ENCODE measurements at places on chromosomes 3 and 15.

DNA sequence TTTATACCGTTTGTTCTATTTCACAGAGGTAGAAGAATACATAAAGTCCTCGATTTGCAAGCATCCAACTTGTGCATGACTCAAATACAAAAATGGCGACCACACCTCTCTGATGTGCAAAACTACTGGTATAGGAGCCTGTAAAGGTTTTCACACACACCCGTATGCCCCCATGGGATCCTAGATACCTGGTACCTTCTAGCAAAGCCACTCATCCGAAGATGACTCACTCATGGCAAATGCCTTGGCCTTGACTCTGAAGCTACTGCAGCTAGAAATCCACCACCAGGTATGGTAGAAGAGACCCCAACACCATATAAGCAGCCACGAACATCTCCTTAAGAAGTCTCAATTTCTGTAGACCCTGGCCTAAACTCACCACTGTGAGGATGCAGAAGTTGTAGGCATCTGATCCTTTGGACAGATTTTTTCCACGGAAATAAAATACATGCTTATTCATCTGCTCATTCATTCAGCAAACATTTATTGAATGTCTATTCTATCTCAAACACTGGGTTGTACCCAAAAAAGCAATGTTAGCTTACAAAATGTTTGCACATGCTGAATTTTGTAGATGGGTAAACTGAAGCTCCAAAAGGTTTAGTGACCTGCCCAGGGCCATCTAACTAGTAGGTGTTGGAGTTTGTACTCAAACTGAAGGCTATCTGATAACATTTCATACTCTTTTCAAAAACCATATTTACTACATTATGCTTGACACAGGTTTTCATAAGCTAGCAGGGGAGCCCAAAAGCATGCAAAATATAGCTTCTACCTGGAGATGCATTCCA is 158.8 kb downstream of the RORA start:
- DNase-seq = no peak

DNA sequence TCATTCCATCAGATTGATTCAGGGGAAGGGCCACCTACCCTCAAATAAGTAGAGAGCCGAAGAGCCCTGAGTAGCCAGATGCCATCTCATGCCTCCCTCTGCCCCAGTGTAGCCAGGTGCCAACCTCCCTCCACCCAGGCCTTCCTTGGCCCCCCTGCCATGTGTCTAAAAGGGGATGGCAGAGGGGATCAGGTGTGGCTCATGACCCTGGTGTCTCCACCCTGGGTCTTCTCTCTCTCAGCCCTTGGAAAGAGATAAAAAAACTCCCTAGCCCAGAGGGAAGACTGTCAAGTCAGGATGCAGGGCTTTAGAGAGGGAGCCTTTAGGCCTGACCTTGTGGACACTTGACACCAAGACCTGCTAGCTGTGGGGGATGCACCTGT is 5.2 kb downstream of the GRM2 start:
- DNase-seq = no peak

- DNase-seq = no peak
These were observed 370.1 kb upstream of the ONECUT1 start for GRCh38 chr15:53160092-53160704.

GRCh38 chr3:150345021-150345538 is 63.0 kb upstream of the TSC22D2 start:
- no peak for DNase-seq

DNA sequence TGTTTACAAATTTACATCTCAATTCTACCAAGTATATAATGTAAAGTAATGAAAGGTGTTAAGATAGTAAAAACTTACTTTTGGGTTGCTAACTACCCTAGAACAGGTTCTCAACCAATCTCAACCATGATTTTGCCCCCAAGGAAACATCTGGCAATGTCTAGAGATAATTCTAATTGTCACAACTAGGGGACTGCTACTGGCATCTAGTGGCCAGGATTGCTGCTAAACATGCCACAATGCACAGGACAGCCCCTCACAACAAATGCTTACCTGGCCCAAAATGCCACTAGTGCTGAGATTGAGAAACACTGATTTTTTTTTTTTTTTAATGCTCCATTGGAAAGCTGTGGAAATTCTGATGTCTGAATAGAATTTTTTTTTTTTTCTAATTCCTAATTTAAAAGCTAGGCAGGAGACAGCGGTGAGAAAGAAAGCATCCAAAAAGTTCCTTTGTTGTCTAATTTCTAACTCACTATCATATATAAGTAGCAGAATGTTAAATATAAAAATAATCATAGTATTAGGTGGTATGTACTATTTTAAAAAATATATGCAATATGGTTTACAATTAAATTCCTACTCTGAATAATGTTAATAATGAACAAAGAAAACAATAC is 81.5 kb downstream of the TJP1 start:
- DNase-seq = no peak

GRCh38 chr3:150303768-150304167 is 104.3 kb upstream of the TSC22D2 start:
- no peak for DNase-seq

DNA sequence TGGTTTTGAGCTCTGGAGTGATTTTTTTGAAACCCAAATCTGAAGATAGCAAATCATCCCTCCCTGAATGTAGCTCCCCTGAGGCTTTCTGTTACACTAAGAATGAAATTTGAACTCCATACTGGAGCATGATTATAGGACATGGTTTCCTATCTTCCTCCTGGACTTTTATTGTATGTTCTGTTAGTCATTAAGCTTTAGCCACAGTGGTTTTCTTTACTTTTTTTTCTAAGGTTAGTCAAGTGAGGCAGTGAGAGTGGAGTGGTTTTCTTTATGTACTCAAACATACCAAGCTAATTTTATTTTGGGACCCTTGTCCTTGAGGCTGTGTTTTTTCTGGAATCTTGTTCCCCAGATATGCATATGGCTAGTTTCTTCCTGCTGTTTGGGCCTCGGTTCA is 55.2 kb upstream of the FRMD4B start:
- no peak for DNase-seq

DNA sequence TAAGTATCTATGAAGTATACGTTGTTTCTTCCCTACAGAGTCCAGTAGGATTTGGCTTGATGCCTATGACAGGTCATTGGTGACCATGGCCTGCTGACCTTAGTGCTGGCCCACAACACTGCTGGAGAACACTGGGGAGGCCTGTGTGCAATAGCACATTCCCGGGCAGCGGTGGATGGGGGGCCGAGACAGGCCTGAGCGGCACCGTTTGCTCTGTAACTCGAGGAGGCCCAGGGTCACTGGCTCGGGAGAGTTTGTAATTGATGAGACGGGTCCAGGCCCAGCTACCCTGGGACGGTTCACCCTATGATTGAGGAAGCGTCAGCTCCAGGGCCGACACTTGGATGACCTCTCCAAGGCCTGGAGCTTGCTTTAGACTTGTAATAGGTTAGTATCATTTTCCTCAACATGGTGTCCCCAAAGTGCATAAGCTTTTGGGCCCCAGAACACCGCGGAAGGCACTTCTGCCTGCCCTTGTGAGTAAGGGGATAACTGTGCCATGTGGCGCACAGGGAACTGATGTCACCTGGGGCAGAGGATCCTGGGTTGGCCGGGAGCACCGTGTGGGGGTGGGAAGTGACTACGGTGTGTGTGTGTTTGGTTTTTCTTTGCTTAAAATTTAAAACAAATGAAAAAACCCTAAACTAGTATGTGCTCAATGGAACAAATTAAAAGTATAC is 12.0 kb downstream of the TRPM1 start:
- DNase-seq = no peak

DNA sequence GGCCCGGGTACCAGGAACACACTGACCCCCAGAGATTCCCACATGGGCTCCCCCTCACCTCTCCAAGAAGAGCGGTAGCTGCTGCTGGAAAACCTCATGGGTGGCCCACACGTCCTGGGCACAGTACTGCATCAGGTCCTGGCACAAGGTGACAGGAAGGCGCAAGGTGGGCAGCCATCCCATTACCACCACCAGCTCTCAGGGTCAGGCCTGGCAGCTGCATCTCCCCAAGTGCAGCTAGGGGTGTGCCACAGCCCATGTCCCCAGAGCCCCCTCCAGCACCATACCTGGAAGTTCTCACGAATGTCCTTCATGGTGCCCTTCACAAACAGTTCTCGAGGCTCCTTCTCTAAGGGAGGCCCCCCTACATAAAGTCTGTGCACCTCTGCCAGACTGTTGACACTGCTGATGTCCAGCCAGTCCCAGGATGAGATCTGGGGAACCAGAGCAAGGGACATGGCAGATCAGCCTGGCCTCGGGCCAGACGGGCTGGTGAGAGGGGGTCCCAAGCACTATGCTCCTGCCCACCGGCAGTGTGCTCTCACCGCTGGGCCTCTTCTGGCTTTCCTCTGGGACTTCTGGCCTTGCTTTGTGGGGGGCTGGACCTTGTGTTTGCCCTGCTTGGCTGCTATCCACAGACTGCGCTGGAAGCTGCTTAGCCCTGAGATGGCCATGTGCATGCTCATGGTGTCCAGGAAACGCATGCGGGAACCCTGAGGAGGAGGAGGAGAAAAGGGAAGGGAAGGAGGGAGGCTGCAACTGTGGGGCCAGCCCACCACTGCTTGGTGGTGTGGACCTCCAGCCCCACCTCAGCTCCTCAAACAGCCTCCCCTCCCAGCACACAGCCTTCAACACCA is 6.0 kb downstream of the POLG start:
- no peak for DNase-seq

DNA sequence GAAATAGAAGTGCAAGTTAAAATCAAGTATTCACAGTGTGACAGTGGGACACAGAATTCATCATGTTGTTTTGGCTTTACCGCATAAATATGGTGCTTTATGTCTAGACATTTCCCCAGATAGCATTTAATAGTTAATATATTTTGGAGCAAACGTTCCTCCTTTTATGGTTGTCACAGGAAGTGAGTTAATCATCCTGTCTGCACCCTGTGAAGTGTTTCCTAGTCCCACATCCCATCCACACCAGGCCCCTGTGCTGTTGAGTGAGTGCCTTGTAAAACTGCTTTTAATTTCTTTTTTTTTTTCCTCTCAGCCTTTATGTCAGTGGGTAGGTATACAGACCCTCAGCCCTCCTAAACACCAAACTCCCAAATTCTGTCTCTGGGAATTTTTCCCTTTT is 393.7 kb downstream of the FEZF2 start:
- DNase-seq = no peak

DNA sequence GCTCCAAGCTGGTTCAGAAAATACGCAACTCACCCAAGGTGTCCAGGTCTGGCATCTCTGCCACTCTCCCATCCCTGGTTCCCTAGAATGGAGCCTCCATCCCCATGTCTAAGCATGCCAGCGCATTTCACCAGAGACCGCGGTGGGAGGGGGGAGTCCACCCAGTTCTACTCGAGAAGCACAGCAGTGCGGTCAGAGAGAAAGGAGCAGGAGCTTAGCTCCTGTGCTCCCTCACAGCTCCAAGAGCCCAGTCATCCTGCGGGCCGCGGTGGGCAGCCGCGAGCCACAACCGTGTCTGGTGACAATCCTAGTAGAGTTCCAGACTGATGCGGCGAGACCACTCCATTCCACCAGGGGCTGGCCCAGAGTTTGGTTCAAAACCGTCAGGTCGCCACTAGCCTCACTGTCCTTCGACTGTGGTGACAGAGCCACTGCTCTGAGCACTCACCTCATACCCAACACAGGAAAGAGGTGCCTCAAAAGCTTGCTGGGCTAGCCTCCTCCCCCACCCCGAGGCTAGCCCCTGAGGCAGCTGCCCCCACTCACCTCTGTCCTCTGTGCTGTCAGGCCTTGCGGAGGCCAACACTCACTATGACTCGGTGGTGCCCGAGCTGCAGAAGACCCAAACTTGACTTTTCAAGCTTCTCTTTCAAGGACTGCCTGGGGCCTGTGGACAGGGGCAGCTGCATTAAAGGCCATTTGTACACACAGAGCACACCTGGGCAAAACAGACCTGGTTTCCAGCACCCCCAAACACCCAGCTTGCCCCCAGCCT is 185.4 kb downstream of the XXYLT1 start:
- no peak for DNase-seq

GRCh38 chr3:45565342-45565741 is 29.2 kb upstream of the LIMD1 start:
- no peak for DNase-seq
